Thyroid gland (tissue), 4 donors: ENCODE measurements at places on chromosomes 12 and 14. TPM values are rescaled to one million over a fixed set of nuclear protein-coding genes. Genes with fewer than 3 reads are reported as not detected.

CMA1 gene
- not detected for total RNA-seq

- DNase-seq = no peak
Observed at GRCh38 chr12:93825931-93826555, 148.9 kb downstream of the CRADD start.

DNA sequence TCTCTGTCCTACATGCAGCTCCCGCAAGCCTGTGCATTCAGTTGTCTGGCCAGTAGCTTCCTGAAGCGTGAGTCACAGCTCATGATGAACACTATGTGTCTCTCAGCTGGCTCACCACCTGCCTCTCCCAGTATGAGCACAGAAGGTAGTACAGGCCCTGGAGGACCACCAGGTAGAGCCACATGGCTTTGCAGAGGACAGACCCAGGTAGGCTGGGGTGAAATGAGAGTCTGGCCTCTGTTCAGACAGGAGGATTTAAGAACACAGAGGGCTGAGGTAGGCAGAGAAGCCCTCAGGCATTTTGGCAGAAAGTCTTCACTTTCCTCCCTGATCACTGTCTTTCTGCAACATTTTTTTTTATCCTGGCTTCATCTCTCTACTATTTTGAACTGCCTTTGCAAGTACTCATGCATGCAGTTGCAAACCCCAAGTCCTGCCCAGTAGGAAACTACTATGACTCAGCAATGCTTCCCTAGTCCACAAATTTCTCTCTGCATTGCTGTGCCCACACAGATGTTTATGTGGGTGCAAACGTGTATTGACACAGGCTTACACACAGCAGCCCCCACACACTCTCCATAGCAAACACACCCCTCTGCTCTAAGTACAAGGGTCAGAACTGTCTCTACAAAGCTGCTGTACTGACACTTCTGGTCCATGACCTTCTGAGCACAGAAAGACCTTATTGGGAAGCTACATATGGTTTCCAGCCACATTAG lies 7.2 kb upstream of the SDR9C7 start:
- DNase-seq = peak; percentile 30

GRCh38 chr14:100803226-100803625 lies 22.7 kb upstream of the MEG3 start:
- no peak for DNase-seq

DNA sequence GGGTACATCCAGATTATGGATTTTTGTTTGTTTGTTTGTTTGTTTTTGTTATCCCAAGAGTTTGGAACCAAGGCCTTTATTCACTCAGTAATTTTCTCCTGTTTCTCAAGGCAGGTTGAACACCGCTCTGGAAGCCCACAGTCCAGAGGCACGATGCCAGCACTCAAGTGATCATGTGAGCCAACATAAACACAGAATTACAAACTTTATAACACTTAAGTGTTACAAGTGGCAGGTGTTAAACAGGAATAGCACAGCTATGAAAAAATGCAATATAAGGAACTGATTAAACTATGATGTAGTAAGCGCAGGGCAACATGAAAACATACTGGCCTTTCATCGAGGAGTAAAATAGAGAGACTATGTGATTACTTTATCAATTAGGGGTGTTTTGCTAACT lies 1885.8 kb upstream of the SEL1L start:
- peak; percentile 83 for DNase-seq

DNA sequence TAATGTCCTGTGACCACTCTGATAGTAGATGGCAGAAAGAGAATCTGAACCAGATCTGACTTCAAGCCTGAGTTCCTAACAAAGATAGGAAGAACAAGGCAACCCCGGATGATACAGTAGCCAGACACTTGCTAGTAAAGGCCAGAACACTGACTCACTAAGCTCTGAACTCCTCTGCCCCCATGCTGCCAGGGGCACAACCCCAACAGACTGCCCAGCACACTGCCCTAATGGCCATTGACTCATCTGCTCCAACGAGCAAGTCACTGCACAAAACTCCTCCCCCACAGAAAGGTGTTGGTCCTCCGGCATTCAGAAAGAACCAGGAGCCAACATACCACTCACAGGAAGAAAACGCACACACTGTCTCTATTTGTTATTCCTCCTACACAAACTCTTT lies 179.6 kb upstream of the NUDT4 start:
- DNase-seq = no peak
